NCI-H1092 (cell line): ENCODE measurements at places on chromosomes 4 and X.
A peak's percentile ranks its signal among the peaks of the same experiment; 100 is the strongest.

DNA sequence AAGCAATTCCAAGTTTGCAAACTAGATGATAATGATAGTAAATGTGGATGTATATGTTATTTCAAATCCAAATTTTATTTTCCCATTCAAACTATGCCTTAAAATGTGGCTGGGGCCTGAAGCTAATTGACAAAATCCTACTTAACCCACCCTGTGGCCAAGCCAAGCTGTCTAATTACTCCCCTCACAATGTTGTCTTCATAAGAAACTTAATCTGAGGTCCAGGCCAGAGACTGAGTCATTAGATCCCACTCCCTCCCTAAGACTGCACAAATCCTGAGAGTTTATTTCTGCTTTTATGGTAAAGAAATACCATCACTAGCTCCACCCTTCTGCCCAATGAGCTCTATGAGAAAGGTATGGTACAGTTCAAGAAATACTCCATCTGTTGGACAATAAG lies 16.6 kb downstream of the SMPX start:
- no peak for DNase-seq

DNA sequence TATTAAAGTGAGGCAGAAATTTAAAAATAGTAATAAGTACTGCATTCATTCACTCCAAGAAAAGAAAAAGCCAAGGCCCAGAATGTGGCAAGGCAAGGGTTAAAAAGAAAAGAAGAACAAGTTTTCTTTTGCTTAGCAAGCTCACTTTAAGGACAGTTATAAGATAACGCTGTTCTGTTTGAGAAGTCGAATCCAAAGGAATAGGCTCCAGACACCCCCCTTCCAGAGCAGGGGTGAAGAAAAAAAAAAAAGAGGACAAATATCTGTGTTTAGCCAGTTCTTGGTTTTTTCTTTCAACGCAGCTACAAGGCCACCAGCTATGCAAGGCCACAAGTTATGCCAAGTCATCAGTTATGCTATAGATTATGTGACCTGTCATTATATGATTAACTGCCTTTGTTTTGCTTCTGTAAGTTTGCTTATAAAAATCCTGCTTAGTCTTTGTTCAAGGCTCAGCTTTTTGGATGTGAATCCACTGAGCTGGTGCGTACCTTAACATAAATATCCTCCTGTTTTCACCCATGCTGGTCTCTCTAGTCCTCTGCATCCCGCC lies 1.4 kb downstream of the GRK4 start:
- DNase-seq = no peak

DNA sequence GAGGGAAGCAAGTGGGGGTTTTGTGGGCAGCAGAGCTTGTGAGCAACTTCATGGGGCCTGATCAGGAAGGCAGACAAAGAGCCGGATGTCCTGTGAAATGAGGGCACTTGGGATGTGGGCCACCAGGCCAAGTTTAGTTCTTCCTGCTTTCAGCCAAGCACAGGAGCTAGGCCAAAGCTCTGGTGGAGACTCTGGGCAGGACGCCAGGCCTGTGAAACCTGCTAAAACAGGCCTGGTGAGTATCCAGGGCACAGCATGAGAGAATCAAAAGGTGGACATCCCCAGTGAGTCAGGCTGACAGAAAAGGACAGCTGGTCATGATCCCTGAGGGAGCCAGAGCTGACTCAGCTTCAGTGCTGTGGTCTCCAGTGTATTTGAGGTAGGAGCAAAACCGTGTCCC lies 95.7 kb downstream of the NPNT start:
- no peak for DNase-seq

DNA sequence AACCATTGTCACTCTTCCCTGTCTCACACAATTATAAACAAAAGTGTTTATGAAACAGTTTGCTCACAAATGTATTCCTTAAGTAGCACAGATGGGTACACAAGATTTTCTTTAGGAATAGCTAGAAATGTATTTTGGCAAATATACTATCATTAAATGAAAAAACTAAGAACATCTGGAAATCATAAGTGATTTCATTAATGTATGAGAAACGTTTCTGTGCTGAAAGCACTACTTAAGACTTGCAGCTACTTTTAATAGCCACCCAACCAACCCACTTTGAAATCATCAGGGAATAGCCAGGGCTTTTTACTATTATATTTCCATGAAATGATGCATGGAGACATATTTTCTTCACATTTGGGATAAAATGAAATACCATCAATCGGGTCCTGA lies 62.3 kb upstream of the NAP1L5 start:
- DNase-seq = no peak

GRCh38 chrX:2374086-2374485 lies 126.7 kb downstream of the DHRSX start:
- DNase-seq = no peak

- DNase-seq = no peak
These were observed 54.3 kb downstream of the PPEF1 start for GRCh38 chrX:18761750-18762149.

GRCh38 chr4:65893271-65893670 lies 223.0 kb upstream of the EPHA5 start:
- no peak for DNase-seq

GRCh38 chr4:137432446-137433311 lies 99.6 kb downstream of the PCDH18 start:
- no peak for DNase-seq

DNA sequence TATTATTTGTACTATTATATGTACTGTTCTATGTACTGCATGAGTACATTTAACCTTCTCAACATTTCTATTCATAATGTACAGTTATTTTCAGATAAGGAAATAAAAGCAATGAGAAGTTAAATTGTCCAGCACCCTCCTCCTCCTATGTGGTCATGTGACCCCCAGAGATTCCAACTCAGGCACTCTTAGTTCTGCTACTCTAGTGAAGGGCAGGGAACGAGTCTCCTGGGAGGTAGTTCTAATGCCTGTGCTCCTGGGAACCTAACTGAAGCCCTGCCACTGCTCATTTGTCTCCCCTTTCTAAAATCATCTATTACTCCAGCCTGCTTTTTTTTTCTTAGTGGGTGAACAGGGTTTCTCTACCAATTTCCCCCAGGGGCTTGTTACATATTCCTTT lies 105.9 kb upstream of the GPRIN3 start:
- DNase-seq = no peak

DNA sequence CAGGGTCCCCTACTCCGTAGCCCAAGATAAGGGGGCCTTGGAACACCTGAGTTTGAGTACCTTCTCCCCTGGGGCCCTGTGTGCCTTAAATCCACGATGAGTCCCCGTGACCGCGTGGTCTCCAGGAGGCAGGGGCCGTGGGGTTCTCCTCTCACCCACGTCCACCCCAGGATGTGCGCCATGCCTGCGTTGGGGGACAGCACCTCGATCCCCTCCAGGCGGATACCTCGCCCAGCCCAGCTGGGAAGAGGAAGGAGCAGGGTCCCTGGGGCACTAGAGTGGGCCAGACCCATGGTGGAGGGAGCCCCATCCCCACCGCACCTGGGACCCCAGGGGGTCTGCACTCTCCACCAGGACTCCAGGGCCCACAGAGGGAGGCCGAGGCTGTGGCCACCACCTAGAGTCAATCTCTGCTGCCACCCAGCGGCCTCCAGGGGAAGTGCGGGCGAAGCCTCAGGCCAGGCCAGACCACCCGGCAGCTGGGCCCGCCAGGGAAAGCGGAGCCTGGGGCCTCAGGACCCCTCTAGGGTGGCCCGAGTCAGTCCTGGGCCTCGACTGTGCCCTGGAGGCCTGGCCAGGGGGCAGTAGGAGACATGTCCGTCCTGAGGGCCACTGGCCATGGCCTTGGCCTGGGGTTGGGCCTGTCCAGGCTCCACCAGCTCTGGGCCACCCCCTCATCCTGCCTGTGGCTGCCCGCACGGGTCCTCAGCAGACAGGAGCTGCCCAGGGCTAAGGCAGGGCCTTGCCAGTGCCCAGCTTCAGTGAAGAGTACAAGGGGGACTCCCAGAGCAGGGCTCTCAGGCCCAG lies 55.0 kb downstream of the FAM53A start:
- peak; percentile 7 for DNase-seq

DNA sequence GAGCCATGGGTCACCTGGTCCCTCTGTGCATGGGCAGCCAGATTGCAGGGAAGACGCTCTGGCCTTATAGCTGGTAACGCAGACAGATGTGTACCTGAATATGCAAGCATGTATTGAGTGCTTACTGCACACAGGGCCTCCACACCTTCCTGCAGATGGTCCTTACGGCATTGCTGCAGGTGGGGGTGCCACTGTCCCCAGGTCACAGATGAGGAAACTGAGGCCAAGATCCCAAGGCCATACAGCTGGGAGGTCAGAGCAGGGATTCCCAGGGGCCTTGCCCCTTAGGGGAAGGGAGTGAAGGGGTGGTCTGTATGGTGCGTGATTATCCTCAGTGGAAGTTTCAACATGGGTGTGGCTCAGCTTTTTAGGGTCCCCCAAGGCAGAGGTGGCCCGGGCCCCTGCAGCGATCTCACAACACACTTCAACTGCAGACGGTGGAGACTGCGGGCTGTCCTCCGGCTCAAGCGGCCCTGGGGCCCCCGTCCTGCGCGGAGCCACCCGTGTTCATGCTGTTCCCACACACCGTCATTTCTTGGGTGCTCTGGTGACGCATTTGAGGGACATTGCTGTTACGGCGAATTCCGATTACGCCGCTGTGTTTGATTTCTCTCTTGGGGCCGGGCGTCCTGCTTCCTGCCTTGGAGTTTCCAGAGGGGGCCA lies 8.1 kb downstream of the DOK7 start:
- no peak for DNase-seq

- no peak for DNase-seq
These were observed 597.5 kb upstream of the PCDH7 start for GRCh38 chr4:30122711-30123110.

DNA sequence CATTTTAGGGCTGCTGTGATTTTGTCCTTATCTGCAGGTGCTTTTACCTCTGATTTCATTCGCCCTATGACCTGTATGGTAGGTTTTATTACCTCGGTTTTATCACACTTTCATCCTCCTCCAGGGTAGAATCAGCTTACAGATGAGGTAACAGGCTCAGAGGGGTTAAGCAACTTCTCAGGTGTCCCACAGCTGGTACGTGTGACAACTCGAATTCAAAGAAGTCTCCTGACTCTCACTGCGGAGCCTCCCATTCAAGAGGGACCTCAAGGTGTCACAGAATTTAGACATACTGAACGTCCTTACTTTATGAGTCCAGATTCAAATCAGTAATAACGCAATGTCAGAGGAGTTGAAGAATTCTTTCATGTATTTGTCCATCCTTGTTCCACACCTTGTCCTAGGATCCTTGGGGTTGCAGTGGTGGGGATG lies 12.5 kb upstream of the KIAA0232 start:
- DNase-seq = no peak

DNA sequence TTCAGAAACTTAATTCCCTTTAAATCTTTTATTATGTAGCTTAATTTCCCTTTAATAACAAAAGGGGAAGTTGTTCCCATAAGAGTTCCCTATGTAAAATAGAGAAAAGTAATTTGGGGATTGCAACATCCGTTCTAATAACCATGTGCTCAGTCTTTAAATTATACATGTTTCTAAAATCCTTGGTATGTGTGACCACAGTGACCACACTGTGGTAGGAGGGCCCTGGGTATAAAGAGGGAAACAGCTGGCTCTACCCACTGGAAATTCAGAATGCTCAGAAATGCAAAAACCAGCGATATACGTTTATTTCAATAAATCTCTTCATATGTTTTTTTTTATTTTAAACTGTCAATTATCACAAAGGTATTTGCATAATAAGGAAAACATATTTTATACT lies 219.1 kb downstream of the FGF13 start:
- DNase-seq = no peak

DNA sequence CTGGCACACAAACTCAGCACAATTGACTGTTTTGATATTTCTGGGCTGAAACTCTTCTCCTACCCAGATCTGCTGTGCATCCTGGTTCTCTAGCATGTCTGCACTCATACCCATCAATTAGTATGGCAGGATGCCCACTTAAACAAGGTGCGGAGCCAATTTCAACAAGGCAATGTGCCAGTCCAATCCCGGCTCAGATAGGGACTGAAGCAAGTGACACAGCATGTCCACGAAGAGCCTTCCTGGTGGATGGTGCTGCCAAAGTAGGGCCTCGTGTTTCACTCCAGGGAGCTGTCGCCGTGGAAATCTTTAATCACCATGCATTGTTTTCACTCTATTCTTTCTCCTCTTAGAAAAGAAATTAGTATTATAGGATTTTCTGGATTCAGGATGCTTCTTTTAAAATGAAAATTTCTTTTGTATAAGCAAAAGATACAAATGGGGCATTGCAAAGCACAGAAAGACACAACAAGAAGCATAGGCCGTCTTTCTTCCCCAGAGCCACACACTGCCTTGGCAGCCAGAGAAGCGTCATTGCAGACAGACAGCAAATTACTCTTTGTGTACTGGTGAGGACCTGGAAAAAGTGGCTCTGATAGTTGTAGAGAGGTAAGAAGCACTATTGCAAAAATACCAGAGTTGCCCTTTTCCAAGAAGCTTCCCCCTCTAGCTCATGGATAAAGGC lies 40.6 kb upstream of the LSM6 start:
- peak; percentile 95 for DNase-seq

GRCh38 chr4:89067417-89067816 lies 10.4 kb upstream of the FAM13A start:
- DNase-seq = no peak

- DNase-seq = no peak
These were observed 7.2 kb downstream of the PHOX2B start for GRCh38 chr4:41741354-41741753.

DNA sequence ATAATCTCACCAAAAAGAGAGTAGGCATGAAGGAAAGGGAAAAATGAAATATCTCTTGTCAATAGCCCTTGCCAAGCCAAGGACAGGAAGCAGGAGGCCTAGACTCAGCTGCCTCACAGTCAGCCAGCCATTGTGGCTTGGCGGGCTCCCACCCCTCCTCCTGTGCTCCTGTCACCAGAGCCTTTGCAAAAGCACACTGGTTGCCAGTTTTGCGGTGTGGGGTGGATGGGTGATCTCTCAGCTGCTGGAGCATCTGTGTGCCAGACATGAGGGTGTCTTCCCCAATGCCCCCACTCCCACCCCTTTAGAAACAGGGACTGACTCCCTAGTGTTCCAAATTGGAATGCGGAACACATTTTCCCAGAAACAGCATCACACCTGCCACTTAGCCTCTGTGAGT lies 26.1 kb downstream of the ARHGEF6 start:
- peak; percentile 32 for DNase-seq

DNA sequence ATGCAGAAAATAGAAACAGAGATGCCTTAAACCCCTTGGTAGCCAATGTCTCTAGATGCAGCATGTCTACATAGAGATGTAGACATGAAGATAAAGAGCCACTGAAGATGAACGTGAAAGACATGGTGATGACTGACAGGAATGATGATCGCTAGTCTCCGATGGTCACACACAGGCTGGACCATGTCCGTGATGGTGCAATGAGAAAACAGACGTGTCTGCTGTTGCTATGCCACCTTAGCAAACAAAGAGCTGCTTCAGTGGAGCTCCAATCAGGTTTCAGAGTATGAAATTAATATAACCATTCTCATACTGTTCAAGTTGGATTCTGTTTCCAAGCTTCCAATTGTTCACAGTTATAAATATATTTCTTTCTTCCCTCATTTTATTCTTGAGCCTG lies 256.5 kb downstream of the CAMK2D start:
- no peak for DNase-seq

- no peak for DNase-seq
These were observed 288.7 kb downstream of the PRDM5 start for GRCh38 chr4:120633810-120634209.
